Renal cortex interstitium (tissue), 15 donors: ENCODE measurements at places on chromosomes 4 and X. TPM values are rescaled to one million over a fixed set of nuclear protein-coding genes. Genes with fewer than 3 reads are reported as not detected.

GRCh38 chr4:82357640-82358039 is 16.2 kb downstream of the HNRNPD start:
- DNase-seq: no peak

GRCh38 chr4:158020176-158020575 is 152.6 kb downstream of the GASK1B start:
- no peak for DNase-seq

GRCh38 chrX:2638279-2638678 is 52.8 kb upstream of the CD99 start:
- DNase-seq: no peak

DNA sequence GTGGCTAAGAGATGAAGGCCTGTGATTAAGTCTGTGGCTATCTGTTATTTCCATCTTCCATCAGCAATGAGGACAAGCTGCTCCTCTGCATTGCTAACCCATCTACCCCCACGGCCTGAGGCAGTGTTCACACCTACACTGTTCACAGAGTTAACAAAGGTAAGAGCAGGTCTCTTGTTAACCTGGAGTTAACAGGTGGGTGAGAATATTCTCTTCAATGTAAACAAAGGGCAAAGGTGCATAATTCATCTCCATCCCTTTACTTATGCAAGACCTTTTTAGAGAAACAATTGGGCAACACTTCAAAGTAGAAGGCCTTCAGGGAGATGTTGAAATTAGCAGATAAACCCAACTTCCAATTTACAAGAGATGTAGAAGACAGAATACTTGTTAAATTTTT is 2.8 kb downstream of the SLC35A2 start:
- DNase-seq: no peak

DNA sequence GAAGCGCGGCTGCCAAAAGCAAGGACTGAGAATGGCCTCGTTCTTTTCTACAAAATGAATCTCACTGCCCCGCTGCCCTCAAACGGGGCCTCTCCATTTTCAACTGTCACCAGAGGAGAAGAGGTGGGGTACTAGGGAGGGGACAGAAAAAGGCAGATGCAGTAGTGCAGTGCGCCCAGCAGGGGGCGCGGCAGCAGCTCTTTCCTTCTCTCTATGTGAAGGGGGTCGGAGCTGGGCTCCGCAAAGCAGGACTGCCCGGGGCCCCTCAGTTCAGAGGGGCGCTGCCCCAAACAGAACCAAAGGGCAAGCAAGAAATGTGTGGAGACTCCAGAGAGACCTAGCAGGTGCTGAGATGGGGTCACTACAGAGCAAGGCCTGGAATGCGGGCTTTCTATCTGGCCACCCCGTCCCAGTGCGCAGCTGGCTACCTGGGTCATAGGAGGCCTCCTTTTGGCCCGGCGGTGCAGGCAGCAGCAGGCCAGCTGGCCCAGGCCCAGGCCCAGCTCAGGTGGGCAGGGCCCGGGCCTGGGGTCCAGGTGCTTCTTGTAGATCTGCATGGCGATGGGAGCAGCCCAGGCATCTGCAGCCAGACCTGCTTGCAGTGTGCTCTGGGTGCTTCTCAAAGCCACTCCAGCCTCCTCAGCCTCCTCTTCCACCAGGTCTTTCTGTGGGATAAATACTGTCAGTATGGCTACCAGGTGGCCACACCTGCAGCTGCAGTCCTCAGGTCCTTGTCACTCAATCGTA is 5.9 kb downstream of the IRAK1 start:
- DNase-seq: no peak

BDH2 gene
- polyA plus RNA-seq: 218 TPM
